Mesendoderm (in vitro differentiated cells): ENCODE measurements at places on chromosomes 16 and 17.

DNA sequence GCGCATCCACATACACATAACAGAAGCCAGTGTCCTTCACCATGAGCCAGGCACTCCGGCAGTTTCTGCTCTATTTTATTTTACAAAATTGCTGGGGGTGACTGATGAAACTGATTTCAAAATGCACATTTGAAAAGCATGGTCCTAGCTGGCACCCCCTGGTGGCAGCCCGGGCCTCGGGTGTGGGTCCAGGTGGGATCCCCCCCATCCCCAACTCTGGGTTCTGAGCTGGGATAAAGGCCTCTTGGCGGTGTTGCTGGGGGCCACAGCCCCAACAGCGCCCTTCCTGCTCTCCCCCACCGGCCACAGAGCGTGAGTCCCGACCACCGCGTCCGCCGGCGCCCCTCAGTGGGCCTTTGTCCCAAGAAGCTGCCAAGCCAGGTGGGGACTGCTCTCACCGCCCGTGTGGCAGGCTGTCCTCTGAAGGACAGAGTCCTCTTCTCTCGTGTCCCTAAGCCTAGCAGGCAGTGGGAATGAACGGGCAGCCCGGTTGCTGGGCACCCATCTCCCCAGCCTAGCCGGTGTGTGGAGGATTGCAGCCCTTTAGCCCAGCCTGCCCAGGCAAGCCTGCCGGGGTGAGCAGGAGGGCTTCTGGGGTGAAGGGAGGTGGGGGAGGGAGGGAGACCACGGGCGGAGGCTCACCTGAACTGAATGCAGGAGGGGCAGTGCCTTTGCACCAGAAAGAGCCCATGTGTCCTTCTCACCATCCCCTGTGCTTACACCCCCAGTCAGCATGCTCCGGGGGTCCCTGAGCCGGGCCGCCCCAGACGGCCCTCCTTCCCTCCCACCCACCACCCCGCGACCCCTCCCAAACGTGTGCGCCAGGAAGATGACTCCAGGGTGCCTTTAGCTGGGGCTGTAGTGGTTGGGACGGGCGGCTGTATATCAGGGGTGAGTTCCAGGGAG, 898 bp downstream of the SNAI3 start:
- no peak for DNase-seq

GRCh38 chr17:19935169-19935568, 42.5 kb downstream of the AKAP10 start:
- DNase-seq = no peak

DNA sequence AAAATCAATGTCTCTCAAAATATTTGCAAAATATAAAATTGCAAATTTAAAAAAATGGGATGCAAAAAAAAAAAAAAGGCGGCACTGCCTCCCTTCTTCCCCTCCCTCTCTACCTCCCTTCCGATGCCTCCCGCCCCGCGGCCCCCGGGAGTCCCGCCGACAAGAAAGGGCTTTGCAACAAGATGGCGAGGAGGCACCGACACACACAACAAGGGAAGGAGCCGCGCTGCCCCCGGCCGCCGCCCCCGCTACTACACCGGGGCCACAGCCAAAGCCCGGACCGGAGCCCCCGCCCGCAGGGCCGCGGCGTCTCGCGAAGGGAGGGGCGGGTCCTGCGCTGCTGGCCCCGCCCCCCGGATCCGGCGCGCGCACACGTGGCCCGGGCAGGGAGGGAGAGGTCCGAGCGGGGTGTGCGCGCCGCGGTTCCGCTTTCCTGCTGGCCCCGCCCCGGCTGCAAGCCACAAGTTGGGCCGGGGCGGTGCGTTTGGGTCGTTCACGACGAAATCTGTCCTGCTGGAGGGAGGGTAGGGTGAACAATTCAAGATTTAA, at the start of gene MNT:
Gene MNT, minus strand, starts transcription at position 184 of the 549 bp plus-strand sequence. CDS start 348 bp downstream, outside the sequence.
- peak; percentile 97 for DNase-seq

DNA sequence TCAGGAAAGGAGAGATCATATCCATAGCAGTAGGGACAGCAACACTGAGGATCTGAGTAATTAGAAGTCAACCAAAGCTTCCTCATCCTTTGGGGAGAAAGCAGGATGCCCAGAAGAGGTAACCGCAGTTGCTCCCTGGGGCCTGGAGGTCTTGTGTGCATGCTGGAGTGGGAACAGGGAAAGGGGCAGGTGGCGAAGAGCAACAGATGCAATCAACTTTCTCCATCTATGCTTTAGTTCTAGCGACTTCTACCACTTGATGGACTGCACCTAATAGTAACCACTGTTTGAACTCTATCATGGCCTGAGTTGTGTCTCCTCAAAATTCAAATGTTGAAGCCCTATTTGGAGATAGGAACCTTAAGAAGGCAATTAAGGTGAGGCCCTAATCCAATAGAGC, 503.8 kb downstream of the NPIPA7 start:
- DNase-seq = no peak

- peak; percentile 76 for DNase-seq
Measured at GRCh38 chr17:48024149-48025039, 13.2 kb downstream of the COPZ2 start.

- peak; percentile 88 for DNase-seq
Measured at GRCh38 chr16:31201582-31202413, 762 bp downstream of the PYCARD start.
